ENCODE measurements at places on chromosomes 3 and 15.

GRCh38 chr3:188863999-188864406, 307.8 kb upstream of the TPRG1 start:
- no peak for DNase-seq

DNA sequence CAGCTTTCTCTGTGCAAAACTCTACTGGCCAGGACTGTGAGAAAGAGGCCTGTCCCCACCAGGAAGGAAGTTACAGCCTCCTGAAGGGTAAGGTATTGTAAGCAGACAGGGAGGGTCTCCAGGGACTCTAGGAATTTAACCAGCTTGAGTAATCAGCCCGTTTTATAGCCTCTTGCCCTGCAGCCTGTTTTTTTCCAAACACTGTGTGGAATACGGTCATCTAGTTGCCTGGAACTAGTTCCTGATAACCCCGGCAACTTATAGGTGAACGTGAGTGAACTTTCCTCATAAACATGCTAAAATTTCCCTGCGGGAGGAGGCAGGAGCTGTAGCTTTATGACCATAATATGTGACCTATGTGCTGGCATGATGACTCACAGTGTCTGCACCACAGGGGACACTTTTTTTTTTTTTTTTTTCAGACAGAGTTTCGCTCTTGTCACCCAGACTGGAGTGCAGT, 60.1 kb upstream of the DAZL start:
- DNase-seq = no peak

- DNase-seq = no peak
Measured at GRCh38 chr3:120988994-120989393, 81.0 kb downstream of the STXBP5L start.

DNA sequence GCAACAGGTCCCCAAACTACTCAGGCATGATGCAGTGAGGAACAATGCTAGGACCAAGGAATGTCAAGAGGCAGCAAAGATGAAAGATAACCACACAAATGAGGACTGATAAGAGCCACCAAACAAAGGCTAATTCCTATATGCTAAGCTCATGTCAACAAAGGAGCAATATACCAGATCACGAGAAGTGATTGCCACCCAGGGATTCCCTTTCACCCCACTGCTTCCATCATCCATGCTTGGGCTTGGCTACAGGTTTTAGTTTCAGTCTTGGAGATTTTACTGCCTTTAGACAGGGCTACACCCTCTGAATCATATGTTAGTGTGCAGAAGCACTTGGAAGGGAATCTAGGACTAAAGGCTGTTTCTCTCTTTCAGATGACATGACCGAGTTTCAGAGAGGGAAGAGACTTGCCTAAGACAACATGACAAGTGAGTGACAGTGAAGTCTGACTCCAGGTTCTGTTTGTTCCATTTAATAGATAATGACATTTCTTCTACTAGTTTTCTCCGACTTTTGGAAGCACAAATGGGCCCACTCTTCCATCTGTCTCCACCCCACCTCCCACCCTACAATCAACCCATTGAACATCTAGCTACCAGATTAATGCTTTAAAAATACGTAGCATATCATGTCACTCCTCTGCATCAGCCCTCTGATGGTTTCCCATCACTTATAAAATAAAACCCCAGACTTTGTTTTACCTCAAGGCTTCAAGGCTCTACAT, 173.5 kb upstream of the LRRN1 start:
- DNase-seq = no peak

- peak; percentile 66 for DNase-seq
Measured at GRCh38 chr3:197749315-197749600, 425 bp upstream of the FYTTD1 start.

DNA sequence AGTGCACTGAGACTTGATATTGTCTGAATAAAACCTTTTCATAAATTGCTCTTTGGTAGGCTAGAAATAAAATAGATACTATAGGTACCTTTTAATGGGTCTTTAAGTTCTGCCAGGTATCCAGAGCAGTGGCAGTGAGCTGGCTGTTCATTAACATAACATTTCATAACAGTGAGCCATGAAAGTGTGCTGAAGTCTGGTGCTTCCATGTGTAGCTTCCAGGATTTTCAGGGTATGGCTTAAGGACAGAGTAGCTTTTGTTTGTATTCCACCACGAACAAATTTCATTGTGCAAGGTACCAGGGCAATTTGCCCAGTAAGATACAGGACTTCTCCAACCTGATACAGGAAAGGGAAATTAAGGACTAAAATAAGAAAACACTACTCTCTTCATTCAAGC, 124.7 kb upstream of the NANOGP8 start:
- no peak for DNase-seq

GRCh38 chr15:37016231-37016630, 84.1 kb downstream of the MEIS2 start:
- DNase-seq = no peak

GRCh38 chr15:42282926-42283325, 9.7 kb upstream of the TMEM87A start:
- no peak for DNase-seq

DNA sequence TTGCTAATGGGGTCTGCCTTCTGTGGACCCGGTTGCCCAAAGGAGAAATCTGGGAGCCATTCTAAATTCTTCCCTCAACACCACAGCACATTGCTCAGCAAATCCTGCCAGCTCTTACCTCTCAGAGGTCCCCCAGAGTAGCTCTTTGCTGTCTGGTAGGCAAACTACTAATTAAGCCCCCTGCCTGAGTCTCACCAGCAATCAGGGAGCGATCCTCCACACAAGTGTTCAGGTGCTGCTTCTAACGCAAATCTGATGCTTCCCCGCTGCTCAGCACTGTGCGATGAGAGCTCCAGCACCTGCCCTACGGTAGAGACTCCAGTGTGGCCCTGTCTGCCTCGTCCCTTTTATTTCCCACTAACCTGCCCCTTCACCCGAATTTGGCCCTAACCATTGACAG, 60.5 kb downstream of the HCN4 start:
- no peak for DNase-seq

- peak; percentile 39 for DNase-seq
Measured at GRCh38 chr3:112464264-112464663, 35.0 kb downstream of the BTLA start.

- no peak for DNase-seq
Measured at GRCh38 chr3:146163584-146163983, 2.6 kb upstream of the PLOD2 start.
